ENCODE measurements at places on chromosomes 2 and 18.
A peak's percentile ranks its signal among the peaks of the same experiment; 100 is the strongest.

- DNase-seq: no peak
These were observed 51.3 kb downstream of the ZAP70 start for GRCh38 chr2:97764559-97765263.

DNA sequence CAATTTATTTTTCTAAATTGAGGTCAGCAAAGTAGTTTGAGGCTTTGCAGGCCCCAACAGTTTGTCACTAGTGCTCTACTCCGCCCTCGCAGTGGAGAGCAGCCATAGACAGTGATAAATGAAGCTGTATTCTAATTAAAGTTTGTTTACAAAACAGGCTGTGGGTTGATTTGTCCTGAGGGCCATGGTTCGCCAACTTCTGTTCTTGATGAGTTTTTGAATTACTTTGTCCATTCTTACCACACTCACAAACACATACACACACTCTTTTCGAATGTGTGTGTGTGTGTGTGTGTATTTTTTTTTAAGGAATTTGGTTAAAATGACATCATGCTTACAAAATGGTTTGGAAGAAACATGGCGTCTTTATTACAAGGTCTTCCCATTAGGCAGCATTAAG, 68.6 kb downstream of the MTCL1 start:
- no peak for DNase-seq

DNA sequence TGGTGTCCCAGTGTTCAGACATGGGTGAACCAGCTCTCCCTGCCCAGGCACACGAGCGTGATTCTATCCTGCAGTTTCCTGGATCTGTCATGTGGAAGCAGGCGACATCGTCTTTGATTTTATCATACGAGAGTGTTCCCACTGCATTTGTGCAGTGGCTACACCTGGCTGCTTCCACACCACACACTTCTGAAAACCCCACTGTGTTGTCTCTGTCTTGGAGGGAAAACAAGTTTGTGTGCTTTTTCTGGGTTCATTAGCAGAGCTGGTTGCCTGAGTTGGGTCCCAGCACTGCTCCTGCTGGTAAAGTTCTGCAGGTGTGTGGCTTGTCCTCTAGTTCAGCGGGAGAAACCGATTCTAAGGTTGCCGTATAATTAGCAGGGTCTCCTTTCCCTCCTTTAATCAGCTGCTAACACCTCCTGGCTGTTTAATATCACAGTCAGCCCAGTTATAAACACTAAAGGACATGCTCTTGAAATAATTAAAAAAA, 58.5 kb upstream of the TWIST2 start:
- DNase-seq: no peak

- DNase-seq: no peak
These were observed 3.8 kb downstream of the GRB14 start for GRCh38 chr2:164617466-164617865.

DNA sequence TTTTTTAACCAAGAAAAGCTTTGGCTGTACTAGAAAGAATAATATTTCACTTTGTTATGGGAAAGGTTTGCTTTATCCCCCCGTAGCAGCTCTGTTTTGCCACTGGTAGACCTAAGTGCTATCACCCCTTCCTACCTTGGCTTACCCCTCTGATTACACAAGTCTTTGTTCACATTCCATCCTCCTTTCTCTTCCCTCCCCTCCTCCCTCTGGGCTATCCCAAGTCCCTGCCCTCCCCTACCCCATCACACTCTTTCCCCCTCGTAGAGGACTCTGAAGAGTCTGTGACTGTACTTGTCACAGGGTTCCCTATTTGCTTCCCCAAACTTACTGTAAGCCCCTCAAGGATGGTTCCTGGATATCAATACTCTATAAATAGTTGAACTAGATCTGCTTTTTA, 152.9 kb upstream of the NOSTRIN start:
- DNase-seq: no peak

DNA sequence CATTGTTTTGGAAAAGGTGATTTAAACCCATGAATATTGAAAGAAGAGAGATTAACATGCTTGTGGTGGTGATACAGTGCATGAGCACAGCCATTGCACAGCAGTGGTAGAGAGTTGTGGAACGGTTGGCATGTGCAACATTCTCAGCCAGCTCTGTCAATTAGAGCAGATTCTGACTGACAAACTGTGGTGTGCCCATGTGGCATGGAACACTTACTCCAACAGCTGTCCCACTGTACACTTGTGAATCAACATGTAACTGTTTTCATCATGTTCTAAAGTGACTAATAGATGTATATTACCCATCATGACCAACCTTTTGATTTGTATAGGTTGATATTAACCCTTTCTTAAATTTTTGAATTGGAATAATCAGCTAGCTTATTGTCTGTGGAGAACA, 55.6 kb downstream of the PKP4 start:
- DNase-seq: no peak

DNA sequence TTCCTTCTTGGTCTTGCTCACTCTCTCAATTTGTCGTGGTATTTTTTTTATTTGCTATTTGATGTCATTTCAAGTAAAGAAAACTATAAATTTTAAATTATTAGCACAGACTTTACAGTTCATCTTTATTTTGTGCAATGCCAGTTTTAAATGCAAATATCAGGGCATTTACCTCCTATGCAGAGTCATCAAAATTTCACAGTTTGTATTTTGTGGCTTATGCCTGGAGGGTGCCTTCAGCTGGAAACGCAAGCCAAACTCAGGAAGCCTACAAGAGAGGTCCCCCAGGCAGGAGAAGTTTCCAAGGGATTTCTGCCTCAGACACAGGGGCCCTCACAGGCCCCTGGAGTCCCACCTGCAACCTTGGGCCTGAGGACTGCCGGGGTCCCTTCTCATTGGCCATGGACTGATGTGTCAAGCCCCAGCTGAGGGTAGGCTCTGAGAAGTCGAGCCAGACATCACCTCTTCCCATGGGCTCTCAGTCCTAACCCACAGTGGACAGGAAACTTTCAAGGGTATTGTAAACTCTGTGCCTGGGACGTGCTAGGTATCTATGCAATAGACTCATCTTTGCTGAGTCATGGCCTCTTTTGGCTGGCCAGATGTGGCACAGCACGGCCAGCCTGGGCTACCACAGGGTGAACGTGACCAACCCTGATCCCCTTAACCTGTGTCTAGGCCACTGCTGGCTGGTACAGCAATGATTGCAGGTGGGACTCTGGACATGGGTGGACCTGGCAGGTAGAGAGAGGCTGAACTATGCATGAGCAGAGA, 236.5 kb downstream of the CELF4 start:
- no peak for DNase-seq

DNA sequence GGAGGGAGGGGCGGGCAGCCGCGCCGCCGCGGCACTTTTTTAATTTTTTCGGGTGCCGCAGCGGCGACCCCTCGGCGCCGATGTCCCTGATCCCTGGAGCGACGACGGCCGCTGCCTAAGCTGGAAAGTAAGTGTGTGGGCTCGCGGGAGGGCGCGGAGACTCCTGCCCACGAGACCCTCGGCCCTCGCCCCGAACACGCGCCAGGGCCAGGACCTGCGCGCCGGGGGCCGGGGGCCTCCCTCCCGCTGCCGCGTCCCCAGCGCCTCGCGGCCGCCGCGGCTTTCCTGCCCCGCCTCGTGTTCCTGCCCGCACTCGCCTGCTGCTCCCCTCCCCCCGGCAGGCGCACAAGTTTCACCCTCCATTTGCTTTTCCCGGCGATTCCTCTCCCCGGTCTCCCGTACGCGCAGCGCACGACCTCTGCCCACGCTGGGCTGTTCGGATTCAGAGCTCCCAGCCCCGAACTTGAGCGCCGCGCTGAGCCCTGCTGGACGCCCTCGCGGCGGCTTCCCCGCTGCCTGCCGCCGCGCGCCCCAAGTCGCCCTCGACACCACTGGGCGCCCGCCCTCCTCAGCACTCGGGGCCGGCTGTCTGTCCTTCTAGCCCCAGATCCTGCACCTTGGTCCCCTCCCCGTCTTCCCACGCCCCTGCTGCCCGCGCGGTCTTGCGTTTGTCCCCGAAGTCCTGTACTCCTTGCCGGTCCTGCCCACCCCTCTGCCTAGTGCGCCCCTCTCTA, 507 bp downstream of the PKP4 start:
- peak; percentile 38 for DNase-seq

DNA sequence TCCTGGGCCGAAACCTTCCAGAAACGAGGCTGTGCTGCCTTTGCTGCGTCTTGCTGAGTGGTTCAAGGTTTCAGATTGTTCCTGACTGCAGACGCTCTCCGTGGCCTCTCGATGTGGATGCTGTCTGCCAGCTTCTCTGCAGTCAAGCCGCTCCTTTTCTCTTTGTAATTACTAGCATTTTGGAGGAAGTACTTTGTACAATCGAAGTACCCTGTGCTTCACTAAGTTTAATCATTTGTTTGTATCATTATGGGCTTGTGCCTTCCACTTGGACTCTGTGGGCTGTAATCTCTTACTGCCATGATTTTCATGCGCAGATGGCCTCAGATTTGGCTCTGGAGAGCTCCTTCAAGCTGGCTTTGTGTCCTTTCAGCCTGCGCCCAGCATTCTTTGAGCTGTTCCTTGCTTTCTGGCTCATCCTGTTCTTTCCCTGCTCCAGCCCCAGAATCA, 49.3 kb downstream of the TRAF3IP1 start:
- DNase-seq: no peak

DNA sequence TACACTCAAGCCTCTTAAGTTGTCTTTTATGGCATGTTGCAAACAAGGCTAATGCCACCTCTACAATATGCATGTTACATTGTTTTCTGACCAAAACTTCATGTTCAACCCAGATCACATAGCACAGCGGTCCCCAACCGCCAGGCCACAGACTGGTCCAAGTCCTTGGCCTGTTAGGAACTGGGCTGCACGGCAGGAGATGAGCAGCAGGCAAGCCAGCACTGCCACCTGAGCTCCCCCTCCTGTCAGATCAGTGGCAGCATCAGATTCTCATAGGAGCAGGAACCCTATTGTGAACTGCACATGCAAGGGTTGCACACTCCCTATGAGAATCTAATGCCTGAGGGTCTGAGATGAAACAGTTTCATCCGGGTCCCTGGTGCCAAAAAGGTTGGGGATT, 324.8 kb upstream of the CHAC2 start:
- DNase-seq: no peak

DNA sequence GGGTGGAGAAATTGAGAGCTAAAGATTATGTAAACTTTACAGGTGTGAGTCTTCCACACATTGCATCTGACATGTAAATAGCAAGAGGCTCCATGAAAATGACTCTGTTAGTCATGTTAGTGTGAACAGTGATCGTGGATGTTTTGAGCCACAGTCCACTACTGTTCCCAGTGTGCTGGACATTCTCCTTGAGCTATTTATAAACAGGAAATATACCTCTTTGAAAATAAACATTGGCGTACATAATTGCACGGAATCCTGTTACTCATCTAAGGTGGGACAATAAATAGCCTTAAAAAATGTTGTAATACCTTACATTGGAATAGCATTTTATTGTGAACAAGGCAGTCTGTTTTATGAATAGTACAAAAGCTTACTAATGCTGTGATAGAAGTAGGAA, 37.0 kb downstream of the LIMS1 start:
- DNase-seq: no peak

- DNase-seq: no peak
These were observed 2.0 kb downstream of the IKZF2 start for GRCh38 chr2:213149294-213149875.

- DNase-seq: no peak
These were observed 45.2 kb upstream of the SMAD2 start for GRCh38 chr18:47975701-47976100.

DNA sequence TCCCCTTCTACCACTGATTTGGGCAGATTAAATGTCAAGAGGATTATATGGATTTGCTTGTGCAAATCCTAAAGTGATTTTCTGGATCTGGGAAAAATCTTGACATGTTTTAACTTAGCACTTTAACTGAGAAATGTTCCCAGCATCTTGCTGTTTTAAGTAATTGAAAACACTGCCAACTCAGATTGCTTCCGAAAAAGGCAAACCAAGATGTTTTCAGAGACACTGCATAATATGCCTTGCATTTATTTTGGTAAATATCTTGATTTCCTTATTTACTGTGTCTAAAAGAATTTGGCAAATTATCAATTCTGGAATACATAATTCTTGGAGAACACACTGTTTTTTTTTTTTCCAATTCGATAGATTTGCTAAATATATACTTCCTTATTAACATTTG, 385.0 kb upstream of the FAM98A start:
- no peak for DNase-seq

DNA sequence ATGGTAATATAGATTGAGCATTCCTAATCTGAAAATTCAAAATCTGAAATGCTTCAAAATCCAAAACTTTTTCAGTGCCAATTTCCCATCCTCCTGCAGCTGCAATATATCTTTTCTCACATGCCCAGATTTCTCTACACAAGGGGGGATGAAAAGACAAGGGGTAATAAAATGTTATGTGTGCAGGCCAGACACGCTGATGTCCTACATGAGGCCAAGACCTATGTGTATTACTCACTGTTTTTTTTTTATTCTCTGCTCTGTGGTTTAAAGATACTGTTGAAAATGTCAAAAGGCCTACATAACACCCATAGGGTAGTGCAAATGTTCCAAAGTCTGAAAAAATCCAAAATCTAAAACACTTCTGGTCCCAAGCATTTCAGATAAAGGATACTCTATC, 41.2 kb upstream of the CWC22 start:
- no peak for DNase-seq

DNA sequence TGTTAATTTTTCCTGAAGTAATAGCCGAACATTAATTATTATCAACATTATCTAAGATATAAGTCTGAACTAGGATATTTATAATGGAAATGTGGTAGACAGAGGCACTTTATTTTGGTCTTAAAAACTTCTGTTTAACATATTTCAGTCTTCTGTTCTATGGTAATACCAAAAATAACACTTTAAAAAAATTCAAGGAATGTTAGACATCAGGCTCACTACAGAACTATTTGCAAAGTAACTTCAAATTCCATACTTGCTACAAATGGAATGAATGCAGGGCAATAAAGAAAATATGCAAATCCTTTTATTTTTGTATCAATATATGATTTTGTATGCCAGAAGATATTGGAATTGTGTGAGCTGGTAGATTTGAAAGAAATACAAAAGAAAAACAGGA, 345.5 kb upstream of the DSEL start:
- no peak for DNase-seq

DNA sequence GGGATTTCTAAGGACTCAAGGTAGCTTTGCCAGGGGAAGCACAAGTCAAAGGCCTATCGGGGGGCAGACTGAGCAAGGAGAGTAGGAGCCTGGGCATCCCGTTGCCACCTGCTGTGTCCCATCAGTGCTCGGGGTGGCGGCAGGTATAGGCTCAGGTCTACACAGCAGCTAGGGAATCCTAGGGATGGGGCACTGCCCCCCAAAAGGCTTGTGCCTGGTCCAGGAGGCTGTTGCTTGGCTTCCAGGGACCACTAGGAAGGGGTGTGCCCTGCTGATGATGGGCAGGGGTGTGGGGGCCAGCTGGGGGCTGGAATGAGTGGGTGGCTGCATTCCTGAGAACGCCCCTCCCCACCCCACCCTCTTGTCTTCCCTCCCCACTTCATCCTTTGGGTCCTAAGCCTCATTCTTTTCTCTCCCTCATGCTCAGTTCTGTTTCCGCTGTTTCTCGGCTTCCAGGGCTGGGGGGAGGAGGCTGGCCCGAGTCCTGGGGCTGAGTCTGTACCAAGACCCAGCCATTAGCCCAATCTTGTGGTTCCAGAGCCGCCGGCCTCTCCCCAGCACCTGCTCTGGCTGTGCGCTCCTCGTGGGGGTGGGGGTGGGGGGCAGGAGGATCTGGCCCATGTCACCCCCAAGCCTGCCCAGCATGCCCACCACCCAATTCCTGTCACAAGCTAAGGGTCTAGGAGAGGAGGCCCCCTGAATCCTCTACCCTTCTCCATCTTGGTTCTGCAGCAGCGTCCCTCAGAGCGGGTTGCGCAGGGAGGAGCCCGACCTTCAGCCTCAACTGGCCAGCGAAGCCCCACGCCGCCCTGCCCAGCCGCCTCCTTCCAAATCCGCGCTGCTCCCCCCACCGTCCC, 12.8 kb downstream of the SPEG start:
- DNase-seq: no peak

Measured in activated gamma-delta T cell treated with Interleukin-2 at 50 U/mL for 16 hours (primary cell).